Activated CD4-positive, alpha-beta T cell treated with anti-CD3 and anti-CD28 coated beads, Interleukin-2, amount 50 U/mL, for 4 hours (primary cell): ENCODE measurements at places on chromosomes 13 and 19.

DNA sequence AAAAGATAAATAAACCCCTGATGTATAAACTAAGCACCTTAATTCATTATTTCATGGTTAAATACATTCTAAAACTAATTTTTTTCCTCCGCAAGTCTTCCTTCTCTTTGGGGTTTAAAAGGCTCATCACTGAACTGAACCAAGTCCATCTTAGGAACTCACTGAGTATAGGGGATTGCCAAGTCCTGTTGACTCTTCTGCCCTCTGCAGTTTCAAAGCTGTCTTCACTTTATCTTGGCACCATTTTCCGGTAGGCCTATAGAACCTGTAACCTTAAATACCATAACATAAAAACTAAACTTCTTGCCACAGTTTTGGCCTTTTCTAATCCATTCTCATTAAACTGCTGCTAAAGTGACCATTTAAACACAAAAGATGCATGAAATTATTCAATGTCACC, 66.5 kb upstream of the USPL1 start:
- no peak for DNase-seq

- DNase-seq: no peak
Measured at GRCh38 chr19:18153556-18154134, 682 bp downstream of the PIK3R2 start.

- no peak for DNase-seq
Measured at GRCh38 chr19:45976178-45976577, 2.5 kb upstream of the NOVA2 start.

GRCh38 chr13:98524793-98525192, 52.1 kb downstream of the STK24 start:
- DNase-seq: no peak

GRCh38 chr13:83386609-83387008, 495.7 kb downstream of the SLITRK1 start:
- DNase-seq: no peak

DNA sequence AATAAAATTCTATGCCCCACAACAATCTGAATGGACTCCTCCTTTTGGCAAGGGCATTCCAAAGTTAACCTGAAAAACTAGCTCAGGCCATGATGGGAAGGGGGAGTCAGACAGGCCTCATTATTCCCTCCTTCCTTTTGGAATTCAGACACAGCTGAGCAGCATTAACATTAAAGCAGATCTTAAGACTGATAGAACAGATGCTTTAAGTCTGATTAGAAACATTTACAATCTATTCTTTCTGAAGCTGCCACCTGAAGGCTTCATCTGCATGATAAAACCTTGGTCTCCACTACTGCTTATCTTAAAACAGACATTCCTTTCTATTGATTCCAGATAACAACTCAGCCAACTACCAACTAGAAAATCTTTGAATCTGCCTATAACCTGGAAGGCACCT, 98.9 kb downstream of the UGGT2 start:
- no peak for DNase-seq
